ENCODE measurements at places on chromosomes 2 and 18.
A peak's percentile ranks its signal among the peaks of the same experiment; 100 is the strongest.

DNA sequence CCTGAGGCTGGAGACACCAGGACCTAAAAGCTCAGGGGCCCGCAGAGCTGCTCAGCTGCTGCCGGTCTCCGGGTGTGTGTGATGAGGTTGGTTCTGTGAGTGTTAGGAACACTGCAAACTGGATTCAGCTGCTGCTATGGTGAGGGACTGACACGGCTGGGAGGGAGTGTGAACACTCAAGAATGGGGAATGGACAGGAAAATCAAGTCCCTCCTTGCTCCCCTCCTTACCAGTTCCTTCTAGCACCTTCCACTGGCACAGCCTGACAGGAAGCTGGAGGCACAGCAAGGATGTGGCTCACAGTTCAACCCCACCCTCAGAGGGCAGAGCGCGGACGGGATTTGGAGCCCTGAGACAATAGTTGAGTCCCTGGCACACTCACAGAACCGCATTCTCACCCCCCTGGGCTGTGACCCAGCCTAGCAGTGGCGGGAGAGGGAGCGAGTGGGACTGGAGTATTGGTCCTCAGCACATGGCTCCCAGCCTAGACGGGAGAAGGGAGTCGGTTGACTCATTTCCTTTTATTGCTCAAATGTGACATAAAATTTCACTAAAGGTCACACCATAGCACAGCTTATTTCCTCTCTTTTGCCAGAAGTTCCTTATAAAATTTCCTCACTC is 42.5 kb downstream of the LRRC30 start:
- DNase-seq = peak; percentile 24

DNA sequence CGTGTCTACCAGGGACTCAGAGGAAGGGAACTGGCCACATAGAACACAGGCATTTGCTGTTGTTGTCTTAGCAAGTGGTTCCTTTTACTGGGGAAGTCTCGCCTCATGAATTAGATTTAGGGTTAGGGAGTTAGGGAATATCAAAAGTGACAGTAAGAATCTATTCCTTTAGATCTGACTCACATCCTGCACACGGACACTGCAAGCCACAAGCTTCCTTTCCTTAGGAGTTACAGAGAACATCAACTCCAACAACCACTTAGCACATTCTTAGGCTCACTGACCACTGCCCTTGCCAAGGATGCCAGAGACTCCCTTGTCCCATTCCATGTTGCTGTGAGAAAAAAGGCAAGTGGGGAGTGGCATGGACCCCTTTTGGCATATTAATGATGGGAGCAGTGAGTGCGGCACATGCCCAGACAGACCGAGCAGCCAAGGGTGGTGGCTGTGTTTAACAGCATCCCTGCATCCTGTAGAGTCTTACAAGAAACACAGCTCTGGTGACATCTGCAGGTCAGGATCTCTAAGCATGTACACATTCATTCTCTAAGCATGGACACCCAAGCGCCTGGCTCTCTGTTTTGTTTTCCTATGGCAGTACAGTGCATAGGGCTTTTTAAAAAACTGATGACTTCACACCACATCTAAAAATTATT is 745.6 kb upstream of the RAB6C start:
- no peak for DNase-seq

DNA sequence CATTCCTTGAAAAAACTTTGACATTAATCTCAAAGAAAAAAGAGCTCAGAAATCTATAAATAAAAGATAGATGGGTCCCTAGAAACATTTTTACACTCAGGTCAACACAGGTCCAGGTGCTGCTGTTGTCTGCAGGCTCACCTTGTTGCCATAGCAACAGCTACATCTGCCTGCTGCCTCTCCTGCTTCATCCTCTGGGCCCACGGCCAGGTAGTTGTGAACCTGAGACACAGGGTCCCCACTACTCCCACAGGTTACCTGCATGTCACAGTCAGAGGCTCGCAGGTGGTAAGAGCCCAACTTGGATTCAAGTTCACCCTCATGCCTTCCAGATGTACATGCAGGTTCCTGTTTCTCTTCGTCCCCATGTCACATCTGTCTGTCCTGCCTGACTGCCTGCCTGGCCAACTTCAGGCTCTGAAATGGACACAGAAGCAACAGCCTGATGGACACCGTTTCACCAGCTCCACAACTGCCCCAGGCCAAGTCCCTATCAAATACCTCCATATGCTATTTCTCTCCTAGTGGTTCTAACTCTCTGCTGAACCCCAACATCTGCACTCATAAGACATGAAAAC is 88.3 kb upstream of the SALL3 start:
- DNase-seq = no peak

DNA sequence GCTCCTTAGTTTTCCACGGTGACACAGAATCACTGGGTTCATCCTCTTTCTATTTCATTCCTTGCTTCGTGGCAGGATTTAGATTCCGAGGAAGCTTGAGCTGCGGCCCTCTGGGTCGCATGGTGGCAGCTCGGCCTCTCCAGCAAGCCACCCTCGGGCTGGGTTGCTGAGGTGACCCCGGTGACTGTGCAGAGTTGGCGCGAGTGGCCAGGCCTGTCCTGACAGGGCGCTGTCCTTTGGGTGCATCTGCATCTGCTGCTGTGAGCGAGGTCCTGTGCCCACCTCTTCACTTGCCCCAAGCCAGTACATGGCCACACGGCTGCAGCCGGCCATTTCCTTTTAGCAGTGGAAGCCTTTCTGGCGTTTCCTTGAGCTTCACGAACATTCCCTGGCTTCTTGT is 21.8 kb downstream of the PRELID3A start:
- no peak for DNase-seq

GRCh38 chr2:230828272-230828961 is 36.3 kb upstream of the ITM2C start:
- no peak for DNase-seq

DNA sequence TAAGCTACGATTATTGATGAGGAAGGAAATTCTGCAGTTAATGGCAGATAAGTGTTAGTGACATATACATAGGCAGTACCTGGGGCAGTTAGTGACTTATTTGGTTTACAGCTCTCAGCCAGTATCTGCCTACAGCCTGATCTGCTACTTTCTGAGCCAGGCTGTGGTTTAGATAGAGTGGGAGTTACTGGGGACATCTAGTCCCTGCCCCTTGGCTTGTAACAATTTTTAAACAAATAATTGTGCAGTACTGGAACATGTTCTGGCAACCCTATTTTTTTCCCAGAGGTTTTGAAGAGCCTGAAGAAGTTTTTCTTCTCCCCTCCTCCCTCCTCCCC is 2.3 kb downstream of the KIF5C start:
- DNase-seq = no peak

GRCh38 chr2:55875434-55876135 is 48.0 kb downstream of the EFEMP1 start:
- no peak for DNase-seq

GRCh38 chr18:31386741-31387140 is 10.2 kb downstream of the DSG4 start:
- no peak for DNase-seq

GRCh38 chr2:227804975-227805374 is 8.7 kb upstream of the CCL20 start:
- DNase-seq = no peak

DNA sequence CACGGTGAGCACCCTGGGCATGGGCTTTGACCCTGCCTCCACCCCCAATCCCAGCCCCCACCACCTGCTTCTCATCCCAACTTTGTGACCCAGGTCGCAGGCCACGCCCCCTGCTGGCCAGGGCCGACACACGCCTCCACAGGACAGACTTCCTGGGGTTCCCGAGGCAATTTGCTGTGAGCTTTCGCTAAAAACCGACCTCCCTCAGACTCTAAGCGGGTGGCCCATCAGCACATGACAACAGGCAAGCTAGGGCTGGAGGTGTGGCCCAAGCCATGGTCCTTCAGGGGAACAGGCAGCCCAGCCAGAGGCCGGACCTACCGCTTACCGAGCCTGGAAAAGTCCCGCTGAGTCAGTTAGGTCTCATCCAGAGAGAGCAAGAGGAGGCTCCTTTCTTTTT is 31.9 kb downstream of the C1QL2 start:
- no peak for DNase-seq

DNA sequence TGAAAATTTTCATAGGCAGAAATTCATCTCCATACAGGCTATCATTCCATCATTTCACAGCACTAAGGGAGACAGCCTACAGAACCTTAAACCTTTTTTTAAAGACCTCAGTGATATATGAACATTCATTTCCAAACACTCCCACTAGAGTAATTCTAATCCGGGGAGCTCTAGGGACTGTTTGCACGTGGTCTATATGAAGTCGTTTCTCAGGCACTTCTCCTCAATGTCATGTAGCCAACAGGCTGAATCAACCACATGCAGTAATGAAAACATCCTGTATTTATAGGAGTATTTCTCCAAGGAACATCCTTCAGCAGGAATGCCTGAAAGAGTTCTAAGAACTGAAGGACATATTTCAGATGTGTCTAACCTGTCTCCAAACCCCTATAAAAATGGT is 97.3 kb upstream of the CREB1 start:
- peak; percentile 33 for DNase-seq

GRCh38 chr2:72759755-72760154 is 66.1 kb downstream of the EXOC6B start:
- DNase-seq = no peak

DNA sequence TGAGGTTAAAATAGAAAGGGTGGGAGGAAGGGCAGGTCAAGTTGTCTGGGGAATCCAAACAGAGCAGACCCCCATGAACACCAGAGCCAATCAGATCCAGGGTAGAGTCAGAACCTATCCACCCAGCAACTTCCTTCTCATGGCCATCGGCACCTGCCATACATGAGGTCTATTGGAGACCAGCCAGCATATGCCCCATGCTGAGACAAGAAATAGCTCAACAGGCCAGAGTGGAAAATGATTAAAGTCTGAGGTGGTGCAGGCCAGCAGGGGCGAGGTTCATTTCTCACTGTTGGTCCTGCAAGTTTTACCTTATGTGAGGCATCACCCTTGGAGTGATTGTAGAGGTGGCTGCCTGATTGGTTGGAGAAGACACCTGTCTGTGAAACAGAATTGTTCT is 89.2 kb downstream of the LONRF2 start:
- no peak for DNase-seq

All from brain pericyte (primary cell).